Activated T-helper 2 cell treated with anti-CD3 and anti-CD28 coated beads, Interferon-gamma antibody, Interleukin-2, Interleukin-4, amounts not matched to agents 10 μg/mL and 5 μg/mL and 100 μg/mL, durations not matched to agents 14 hours and 24 hours and 36 hours (primary cell): ENCODE measurements at places on chromosomes 4 and X.

GRCh38 chr4:19809989-19810388 is 441.7 kb upstream of the SLIT2 start:
- no peak overlapping the region for H3K27ac ChIP-seq
- no peak overlapping the region for H3K4me3 ChIP-seq
- H3K4me1 ChIP-seq, result no peaks in the 10 kb centered on the region
- DNase-seq, result no peak

DNA sequence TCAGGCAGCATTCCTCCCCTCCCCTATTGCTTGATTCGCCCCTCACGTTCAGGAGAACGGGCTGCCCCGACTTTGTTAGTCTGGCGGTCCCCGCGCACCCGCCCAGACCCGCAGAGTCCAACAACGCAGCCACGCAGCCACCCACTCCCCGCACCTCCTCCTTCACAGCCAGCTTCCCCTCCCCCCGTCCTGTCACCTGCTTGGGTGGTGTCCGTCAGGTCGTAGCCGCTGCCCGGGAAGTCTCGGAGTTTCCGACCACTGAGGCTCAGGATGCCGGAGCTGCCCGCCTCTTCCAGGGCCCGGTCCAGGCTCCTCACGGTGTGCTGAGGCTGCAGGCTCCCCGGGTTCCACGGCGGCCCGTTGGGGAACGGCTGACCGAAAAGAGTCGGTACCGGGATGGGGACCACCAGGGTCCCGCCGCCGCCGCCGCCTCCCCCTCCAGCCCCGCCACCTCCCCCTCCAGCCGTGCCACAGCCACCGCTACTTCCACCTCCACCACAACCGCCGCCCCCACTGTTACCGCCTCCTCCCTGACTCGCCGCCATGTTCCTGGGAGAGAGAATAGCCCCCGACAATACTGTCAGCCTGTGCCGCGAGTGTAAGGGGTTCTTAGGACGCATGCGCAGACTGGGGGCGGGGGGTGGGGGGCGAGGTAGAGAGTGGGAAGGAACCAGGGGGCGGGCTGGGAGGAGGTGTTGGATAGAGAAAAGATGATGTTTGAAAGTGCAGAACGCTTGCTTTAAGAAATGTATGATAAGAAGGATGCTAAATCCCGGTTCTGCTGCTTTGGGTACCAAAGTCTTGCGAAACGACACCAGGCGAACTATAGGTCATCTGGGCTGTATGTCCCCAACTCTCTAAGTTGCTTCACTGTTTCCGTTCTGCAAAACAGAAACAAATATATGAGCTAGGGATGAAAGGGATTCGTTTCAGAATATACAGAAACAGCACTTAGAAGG is at the start of gene LRCH2:
Gene LRCH2 (minus strand): TSS at position 600 of the 959 bp plus-strand sequence. CDS start 55 bp downstream, at position 545.
- H3K4me1 ChIP-seq, result no peaks in the 10 kb centered on the region
- peaks cover 9% of the 10 kb centered on the region for H3K27me3 ChIP-seq
- DNase-seq, result no peak
- H3K36me3 ChIP-seq, result no peaks in the 10 kb centered on the region

DNA sequence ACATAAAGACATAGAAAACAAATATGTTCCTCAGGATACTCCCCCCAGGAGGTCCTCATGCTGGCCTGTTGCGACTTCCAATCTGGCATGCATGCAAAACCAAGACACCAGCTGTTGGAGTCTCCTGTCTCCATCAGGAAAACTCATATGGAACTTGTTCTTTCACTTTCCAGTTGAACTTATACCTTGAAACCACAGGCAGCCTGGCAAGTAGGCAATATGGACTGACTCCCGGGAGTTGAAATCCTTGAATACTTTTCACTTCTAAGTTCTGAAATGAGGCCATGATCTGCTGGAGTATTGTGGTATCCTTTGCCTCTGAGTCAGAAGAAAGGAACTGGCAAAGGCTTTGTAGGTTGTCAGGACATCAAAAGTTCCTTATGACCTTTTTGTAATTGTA is 444.2 kb downstream of the IDS start:
- no peaks in the 10 kb centered on the region for H3K27me3 ChIP-seq
- H3K27ac ChIP-seq, result no peak overlapping the region
- no peak overlapping the region for H3K4me3 ChIP-seq
- H3K4me1 ChIP-seq, result no peaks in the 10 kb centered on the region
- no peak for DNase-seq
- no peaks in the 10 kb centered on the region for H3K36me3 ChIP-seq

DNA sequence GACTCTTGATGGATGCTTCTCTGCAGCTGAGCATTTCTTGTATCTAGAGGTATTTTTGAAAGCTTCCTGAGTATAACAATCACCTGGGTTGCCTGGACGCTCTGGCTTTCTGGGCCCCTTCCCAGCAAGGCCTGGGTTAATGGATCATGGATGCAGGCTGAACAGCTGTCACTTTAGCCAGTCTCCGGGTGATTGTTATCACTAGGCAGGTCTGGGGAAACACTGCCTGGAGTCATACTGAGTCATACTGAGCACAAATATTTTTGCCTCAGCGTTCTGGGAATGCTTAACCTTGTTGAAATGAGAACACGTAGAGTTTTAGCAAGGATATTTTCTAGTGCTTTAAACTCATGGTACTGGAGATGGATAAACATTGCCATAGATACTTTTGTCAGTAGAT is 102.6 kb downstream of the PHEX start:
- H3K4me1 ChIP-seq, result peaks cover 4% of the 10 kb centered on the region
- no peak for DNase-seq
- no peak overlapping the region for H3K4me3 ChIP-seq
- no peaks in the 10 kb centered on the region for H3K27me3 ChIP-seq
- no peaks in the 10 kb centered on the region for H3K36me3 ChIP-seq
- no peak overlapping the region for H3K27ac ChIP-seq

DNA sequence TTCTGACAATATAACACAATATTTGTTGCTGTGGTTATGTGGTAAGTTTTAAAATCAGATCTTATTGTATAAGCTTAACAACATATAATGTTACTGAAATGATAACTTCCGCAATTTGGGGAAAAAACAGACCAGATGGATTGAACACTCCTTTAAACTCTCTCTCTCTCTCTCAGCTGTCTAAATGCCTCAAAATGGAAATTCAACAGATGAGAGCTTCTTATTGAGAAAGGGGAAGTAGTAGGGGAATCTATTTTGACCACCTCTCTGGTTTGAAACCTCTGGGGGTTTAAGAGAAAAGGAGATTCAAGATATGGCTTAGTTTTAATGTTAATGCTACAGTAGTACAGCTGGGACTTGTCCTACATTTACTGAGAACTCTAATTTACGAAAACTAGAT is 40.3 kb downstream of the DMD start:
- no peak overlapping the region for H3K27ac ChIP-seq
- no peak overlapping the region for H3K4me3 ChIP-seq

- H3K27me3 ChIP-seq, result no peaks in the 10 kb centered on the region
- H3K27ac ChIP-seq, result no peak overlapping the region
- H3K36me3 ChIP-seq, result no peaks in the 10 kb centered on the region
- no peak for DNase-seq
Observed at GRCh38 chrX:118216509-118216908, 99.9 kb upstream of the KLHL13 start.
